WTC11 (cell line): ENCODE measurements at places on chromosomes 2 and 18. TPM values are rescaled to one million over a fixed set of nuclear protein-coding genes. Genes with fewer than 3 reads are reported as not detected.

DNA sequence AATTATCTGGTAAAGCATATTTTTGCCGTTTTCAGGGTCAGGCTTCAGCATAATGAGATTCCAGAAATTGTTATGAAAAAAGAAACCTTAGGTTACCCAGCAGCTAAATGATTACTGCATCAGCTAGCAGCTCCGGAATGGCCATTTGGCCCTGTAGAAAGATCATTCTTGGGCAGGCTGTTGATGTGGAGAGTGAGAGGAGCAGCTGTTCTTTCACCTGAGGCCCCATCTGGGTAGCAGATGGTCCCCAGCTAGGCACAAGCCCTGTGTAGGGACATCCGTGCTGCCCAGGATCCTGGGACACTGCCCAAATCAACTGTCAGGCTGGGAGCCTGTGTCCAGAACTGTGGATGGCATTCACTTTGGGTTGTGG is 61.8 kb downstream of the NEDD4L start:
- DNase-seq = no peak

- DNase-seq = no peak
Measured at GRCh38 chr2:240505910-240506309, 51.9 kb downstream of the ANKMY1 start.

CWC22 gene
- total RNA-seq = 27.5 to 28.7 TPM (median 28.4 TPM) in 3 replicates

DNA sequence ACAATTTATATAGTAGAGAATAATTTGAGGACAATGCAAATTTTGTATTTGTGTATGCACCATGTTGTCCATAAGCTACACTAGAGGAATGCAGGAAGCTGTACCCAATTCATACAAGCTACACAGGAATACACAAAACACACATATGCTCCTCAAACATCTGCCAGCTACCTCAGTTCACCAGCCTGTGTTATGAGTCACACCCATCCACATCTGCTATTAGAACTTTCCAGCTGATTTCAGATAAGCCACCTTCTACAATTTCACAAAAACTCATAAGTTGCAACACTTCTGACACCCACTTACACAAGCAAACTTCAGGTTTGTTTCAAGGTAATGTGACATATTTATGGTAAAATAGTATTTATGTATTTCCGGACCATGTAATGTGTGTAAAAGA is 438.9 kb downstream of the SATB2 start:
- DNase-seq = no peak

- DNase-seq = no peak
Measured at GRCh38 chr18:10424585-10425307, 29.7 kb upstream of the APCDD1 start.

VWA3B gene
- not detected in 3 replicates for total RNA-seq

GRCh38 chr2:11652553-11652952 is 17.4 kb downstream of the NTSR2 start:
- no peak for DNase-seq

DNA sequence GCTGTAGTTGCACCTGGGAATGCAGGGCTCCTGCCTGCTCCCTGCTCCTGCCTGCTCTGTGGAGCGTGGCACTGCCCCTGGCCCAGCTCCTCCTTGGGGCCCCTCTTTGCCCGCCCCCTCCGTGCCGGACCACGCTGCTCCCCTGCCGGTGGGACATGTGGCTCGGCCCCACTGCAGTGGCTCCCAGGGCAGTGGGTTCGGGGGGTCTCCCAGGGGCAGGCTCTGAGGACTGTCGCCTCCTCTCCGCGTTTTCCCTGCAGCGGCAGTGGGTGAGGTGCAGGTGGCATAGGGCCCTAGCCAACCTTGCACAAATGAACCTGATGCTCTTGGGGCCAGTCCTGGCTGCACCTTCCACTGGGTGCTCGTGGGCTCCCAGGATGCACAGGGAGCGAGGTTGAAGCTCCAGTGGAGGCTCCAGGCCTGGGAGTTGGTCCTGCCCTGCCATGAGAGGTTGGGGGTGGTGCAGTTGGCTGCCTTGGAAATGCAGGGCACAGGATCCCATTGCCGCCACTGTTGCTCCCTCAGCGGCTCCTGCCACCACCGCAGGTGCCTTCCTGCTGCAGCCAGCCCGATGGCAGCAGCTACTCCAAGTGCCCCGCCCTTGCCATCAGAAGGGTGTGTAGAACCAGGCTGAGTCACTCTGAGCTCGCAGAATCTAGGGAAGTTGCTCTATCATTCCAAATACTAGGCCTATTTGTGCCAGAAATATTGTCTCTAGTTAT is 313.1 kb upstream of the SYT4 start:
- no peak for DNase-seq

GRCh38 chr2:3571284-3571683 is 3.8 kb upstream of the RPS7 start:
- no peak for DNase-seq

- no peak for DNase-seq
Measured at GRCh38 chr2:8515864-8516533, 165.9 kb upstream of the ID2 start.

FABP1 gene
- 0.39 to 1.1 TPM (median 0.46 TPM) in 3 replicates for total RNA-seq

RAB1A gene
- total RNA-seq = 112 to 114 TPM (median 113 TPM) in 3 replicates

DNA sequence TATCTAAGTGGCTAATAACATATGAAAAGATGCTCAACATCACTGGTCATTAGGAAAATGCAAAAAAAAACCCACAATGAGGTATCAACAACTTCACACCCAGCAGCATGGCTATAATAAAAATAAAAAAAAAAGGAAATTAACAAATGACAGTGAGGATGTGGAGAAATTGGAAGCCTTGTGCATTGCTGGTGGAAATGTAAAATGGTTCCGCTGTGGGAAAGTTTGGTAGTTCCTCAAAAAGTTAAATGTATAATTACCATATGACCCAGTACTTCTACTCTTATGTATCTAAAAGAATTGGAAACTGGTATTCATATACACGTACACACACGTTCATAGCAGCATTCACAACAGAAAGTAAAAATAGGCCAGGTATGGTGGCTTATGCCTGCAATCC is 15.5 kb upstream of the CACNB4 start:
- DNase-seq = no peak

DNA sequence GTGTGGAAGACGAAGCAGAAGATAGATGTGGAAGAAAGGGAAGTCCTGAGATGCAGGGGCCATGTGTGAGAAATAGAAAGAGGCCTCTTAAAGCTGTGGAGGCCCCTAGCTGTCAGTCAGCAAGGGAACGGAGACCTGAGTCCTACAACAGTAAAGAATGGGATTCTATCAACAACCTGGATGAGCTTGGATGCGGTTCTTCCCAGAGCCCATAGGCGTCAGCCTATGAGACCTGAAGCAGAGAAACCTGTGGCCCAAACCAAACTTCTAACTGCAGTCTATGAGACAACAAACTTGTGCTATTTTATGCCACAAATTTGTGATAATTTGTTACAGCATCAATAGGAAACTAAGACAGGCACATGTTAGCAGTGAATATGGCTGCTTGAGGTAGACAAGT is 583.7 kb downstream of the ADCYAP1 start:
- DNase-seq = no peak

DNA sequence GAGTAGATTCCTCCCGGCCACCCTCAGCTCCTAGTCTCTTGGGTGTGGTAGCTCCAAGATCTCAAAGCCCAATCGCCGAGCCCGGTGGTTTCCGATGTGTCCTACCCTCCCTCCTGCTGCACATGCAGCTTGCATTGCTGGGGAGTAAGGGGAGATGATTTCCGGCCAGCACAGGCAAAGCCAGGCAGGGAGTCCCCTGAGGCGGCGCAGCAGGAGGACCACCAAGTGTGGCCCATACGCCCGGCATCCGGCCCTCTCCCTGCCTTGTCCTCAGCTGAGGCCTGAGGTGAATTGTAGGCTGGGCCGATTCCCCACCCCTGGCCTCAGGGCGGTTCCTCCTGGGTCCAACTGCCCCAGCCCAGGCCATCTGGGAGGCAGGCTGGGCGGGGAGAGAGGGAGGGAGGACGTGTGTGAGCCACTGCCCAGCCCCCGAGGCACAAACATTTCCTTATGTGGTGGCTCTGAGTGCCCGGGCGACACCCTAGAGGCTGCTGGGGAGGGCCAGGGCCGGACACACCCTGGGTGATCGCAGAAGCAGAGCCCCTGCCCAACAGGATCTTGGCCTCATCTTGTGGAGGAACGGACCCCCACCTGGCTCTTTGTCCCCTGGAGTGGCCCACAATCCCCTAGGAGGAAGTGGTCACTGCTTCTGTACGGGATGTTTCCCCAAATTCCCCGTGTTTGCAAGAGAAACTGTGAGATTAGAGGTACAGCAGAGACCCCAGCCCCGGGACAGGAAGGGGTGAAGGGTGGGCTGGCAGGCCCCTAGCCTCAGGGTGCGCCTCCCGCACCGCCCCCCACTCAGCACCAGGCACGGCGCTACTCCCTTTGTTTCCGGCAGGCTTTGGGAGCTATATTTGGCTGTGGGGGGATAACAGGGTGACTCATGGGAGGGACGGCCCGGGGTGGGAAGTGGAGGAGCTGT is 41.9 kb upstream of the PTMA start:
- peak; percentile 90 for DNase-seq

- no peak for DNase-seq
Measured at GRCh38 chr2:120606931-120607330, 128.7 kb upstream of the GLI2 start.

GRCh38 chr2:182503886-182504285 is 77.0 kb upstream of the PDE1A start:
- no peak for DNase-seq

SCN3A gene
- total RNA-seq = 0.04 TPM in 1 of 3 replicates, not detected in the others

GRCh38 chr18:37965572-37965970 is 400.0 kb upstream of the CELF4 start:
- DNase-seq = no peak

GRCh38 chr2:101188683-101189405 is 37.7 kb upstream of the TBC1D8 start:
- peak; percentile 71 for DNase-seq

PLEKHH2 gene
- total RNA-seq = 5.8 to 7.1 TPM (median 7.0 TPM) in 3 replicates

CPLX4 gene
- not detected in 3 replicates for total RNA-seq

DNA sequence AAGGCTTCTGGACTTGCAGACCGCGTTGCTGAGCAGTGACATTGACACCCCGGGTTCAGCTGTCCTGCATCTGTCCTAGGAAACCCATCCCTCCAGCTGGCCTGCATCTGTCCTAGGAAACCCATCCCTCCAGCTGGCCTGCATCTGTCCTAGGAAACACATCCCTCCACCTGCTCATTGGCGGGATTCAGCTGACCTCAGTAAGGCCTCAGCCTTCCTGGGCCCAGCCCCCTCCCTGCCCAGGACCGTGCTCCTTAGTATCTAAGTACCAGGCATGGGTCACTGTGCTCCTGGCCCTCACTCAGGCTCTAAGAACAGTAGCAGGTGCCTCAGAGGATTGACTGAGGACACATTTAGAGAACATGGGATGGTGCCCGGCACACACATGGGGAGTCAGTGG is 1.2 kb downstream of the MLPH start:
- DNase-seq = no peak

- no peak for DNase-seq
Measured at GRCh38 chr2:220356076-220356475, 728.6 kb downstream of the SLC4A3 start.

DOK1 gene
- 15.3 to 16.9 TPM (median 15.9 TPM) in 3 replicates for total RNA-seq

G6PC2 gene
- total RNA-seq = not detected in 3 replicates

DNA sequence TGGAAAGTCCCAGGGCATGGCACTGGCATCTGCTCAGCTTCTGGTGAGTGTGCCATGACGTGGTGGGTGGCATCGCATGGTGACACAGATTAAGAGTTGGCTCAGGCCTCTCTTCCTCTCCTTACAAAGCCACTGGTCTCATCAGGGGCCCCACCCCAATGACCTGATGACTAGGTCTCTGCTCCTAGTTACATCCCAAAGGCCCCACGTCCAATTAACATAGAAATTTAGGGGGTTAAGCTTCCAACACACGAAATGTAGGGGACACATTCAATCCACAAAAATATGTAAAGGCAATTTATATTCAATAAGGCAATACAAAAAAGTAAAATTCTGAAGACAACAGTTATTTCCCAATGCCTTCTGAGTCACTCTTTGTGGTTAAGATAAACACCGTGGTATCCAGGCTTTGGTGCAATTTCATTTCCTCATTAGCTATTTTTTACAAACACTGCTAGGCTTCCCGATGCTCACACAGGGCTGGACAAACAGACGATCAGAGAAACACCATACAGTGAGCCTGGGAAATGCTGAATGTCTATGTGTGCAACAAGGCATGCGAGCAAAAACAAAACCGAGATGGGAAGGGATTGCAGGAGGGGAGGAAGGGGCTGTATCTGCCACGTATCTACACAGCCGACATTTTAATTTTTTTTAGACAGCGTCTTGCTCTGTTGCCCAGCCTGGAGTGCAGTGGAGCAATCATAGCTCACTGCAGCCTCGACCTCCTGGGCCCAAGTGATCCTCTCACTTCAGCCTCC is 67.2 kb downstream of the MBP start:
- DNase-seq = no peak

DNA sequence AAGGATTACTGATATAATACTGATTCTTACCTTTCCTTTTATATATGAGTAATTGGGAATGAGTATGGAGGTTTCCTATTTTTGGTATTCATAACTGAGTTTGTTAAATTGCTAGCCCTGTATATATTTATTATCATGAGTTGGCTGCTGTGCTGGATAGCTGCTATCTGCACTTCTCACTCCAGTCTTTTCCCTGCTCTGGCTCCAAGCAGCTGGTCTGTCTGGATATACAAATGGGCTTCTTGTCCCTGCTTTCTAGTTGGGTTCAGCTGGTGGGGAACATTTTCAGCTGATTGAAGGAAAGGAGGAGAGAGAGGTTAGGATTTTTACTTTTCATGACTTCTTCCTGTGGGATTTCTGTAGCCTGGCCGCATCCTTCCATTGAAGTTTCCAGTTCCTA is 41.2 kb downstream of the AGFG1 start:
- DNase-seq = no peak

- no peak for DNase-seq
Measured at GRCh38 chr18:32257084-32257785, 67.4 kb downstream of the MEP1B start.

DNA sequence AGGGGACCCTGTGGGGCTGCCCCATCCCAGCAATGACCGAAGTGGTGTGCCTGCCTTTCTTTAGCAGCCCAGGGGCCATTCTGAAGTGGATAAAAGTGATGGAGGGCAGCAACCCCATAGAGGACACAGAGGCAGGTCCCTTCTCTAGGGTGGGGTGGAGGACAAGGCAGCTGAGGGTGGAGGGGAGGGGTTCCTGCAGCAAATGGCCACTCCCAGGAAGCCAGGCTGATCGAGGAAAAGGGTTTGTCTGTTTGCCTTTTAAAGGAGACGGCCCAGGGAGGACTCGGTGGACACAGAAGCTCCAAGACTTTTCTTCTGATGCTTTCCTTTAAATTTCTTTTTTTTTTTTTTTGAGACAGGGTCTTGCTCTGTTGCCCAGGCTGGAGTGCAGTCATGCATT is 272.8 kb downstream of the TWIST2 start:
- no peak for DNase-seq

SLC9A4 gene
- total RNA-seq = 0.09 to 0.11 TPM in 2 of 3 replicates, not detected in the other

ALPP gene
- total RNA-seq = 0.14 to 0.20 TPM (median 0.14 TPM) in 3 replicates

PLEK gene
- 0.26 to 0.46 TPM (median 0.37 TPM) in 3 replicates for total RNA-seq

DNA sequence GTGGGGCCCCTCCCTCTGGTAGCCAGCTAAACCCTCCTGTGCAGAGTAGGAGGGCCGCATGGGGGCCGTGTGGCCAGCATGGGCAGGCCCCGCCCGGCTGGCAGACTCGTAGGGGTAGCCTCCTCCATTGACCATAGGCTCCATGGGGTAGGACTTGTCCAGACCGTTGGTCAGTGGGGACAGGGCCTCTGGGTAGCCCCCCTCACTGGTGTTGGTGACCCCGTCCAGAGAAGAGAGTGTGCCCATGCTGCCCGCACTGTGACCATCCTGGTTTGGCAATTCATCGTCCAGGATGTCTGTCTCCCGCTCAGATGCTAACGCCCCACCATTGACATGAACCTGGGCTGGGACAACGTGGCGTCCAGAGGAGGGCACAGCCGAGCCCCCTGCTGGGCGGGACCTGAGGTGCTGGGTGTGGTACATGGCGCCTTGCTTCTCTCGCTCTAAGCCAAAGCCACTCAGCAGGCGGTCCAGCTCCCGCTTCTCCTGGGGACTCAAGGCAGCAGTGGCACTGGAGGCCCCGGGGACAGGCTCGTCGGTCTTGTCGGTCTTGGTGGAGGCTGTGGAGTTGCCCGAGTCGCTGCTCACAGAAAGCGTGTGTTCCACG is 154.3 kb downstream of the TNS1 start:
- DNase-seq = no peak
